ENCODE measurements at places on chromosomes 13 and 19.

DNA sequence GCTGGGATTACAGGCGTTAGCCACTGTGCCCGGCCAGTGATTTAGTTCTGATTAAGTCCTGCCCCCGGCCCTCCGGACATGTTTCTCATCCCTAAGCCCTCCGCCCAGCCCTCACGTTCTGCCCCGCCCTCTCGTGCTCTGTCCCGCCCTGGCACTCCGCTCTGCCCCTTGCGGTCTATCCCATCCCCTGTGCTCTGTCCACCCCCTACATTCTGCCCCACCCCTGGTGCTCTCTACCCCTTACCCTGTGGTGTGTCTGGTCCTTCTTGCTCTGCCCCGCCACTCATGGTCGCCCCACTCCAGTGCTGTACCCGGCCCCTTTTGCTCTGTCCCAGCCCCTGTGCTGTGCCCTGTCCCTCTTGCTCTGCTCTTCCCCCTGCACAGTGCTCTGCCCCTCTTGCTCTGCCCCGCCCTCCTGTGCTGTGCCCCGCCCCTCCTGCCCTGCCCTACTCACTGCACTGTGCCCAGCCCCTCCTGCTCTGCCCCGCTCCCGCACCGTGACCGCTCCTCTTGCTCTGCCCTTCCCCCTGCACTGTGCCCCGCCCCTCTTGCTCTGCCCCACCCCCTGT lies 3.0 kb downstream of the GTPBP3 start:
- H3K27me3 ChIP-seq = no peaks in the 10 kb centered on the region
- DNase-seq = no peak
- no peak overlapping the region for H3K4me3 ChIP-seq
- H3K36me3 ChIP-seq = no peaks in the 10 kb centered on the region

DNA sequence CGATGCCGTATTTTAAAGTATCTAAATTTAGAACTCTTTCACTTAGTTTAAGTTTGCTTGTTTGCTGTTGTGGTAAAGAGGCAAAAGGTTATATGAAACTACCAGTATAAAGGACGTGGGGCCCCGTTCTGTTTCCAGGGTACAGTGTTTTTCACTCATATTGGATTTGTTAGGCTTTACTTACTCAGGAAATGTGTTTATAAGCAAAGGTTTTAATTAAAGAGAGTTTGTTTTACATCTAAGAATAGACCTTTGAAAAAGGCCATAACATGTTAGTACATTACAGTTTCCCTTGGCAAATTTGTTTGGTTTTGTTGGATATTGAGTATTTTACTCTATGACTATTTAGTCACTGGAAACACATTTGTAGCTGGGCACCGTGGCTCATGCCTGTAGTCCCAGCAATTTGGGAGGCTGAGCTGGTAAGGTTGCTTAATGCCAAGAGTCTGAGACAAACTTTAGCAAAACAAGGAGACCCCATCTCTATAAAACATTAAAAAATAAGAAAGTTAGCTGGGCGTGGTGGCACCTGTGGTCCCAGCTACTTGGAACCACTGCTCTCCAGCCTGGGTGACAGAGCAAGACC lies 7.1 kb downstream of the DGKH start:
- no peaks in the 10 kb centered on the region for H3K36me3 ChIP-seq
- no peak for DNase-seq
- H3K4me3 ChIP-seq = no peak overlapping the region
- no peak overlapping the region for H3K27ac ChIP-seq
- H3K27me3 ChIP-seq = no peaks in the 10 kb centered on the region
- no peaks in the 10 kb centered on the region for H3K4me1 ChIP-seq

- no peak for DNase-seq
- no peak overlapping the region for H3K4me3 ChIP-seq
- no peaks in the 10 kb centered on the region for H3K27me3 ChIP-seq
- no peaks in the 10 kb centered on the region for H3K36me3 ChIP-seq
- no peaks in the 10 kb centered on the region for H3K4me1 ChIP-seq
These were observed 418.9 kb downstream of the KLF12 start for GRCh38 chr13:73715114-73715910.

GRCh38 chr13:99871249-99871898 lies 100.2 kb downstream of the ZIC5 start:
- no peak overlapping the region for H3K4me3 ChIP-seq
- no peaks in the 10 kb centered on the region for H3K27me3 ChIP-seq
- no peak for DNase-seq
- no peaks in the 10 kb centered on the region for H3K36me3 ChIP-seq
- H3K27ac ChIP-seq = no peak overlapping the region

DNA sequence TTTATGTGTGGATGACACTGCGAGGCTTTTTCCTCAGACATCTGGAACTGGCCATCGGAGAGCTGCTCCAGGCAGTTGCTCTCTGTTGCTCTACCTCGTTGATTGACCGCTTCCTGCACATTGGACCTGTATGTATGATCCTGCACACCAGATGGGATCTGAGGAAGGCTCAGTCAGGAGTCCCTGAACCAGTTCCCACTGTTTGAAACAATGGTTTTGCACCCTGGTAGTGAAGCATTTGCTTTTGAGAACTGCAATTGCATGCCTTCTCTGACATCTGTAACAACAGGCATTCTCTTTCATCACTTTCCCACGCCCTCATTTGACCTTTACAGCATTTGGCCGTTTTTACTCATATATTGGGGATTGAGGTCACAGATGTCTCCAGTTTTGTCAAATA lies 61.1 kb upstream of the NPAS1 start:
- peaks cover 4% of the 10 kb centered on the region for H3K36me3 ChIP-seq
- H3K4me3 ChIP-seq = no peak overlapping the region
- DNase-seq = no peak

- no peaks in the 10 kb centered on the region for H3K27me3 ChIP-seq
- H3K36me3 ChIP-seq = no peaks in the 10 kb centered on the region
- no peak overlapping the region for H3K4me3 ChIP-seq
- no peaks in the 10 kb centered on the region for H3K4me1 ChIP-seq
These were observed 7.4 kb downstream of the FCER2 start for GRCh38 chr19:7694499-7694898.

DNA sequence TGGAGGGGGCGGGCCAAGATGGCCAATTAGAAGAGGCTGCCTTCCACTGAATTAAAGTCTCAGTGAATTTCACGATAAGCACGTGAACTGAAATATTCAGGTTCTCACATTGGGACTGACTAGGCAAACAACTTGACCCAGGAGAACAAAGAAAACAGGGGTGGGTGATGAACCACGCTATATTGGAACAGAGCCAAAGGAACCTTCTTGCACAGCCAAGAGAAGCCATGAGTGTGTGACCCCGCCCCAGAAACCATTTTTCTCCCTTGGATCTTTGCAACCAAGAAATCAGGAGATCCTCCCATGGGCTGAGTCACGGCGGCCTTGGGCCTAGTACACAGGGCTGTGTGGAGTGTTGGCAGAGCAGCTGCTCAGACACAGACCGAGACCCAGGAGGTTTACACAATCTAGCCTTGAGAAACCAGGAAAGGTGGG lies 36.8 kb downstream of the ERICH4 start:
- H3K4me1 ChIP-seq = no peaks in the 10 kb centered on the region
- no peaks in the 10 kb centered on the region for H3K27me3 ChIP-seq
- H3K4me3 ChIP-seq = no peak overlapping the region

DNA sequence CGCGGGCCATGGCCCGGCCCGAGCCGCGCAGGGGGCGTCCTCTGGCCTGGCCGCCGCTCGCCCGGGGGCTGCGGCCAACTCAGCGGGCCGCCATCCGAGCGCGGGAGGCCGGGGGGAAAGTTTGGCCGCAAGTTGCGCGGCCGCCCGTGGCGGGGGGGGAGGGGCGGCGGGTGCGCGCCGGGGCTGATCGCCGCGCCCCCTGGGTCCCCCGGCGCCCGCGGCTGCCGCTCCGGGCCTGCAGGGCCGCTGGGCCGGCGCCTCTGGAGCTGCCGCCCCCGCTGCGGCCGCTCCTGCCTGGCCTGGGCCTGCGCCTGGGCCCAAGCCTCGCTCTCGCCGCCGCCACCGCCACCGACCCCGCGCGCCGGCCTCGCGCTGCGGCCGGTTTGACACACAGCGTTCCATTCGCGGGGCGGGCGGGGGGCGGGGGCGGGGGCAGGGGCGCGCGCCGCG lies at the start of gene NR2F6:
Gene NR2F6 (minus strand): TSS at position 385 of the 450 bp plus-strand sequence. CDS start 699 bp downstream, outside the sequence.
- DNase-seq = no peak
- H3K4me3 ChIP-seq = peak within 1 kb of the TSS; percentile 78
- peak within 1 kb of the TSS; percentile 92 for H3K27ac ChIP-seq
- no peaks in the 10 kb centered on the region for H3K27me3 ChIP-seq
- no peaks in the 10 kb centered on the region for H3K36me3 ChIP-seq
- peaks cover 62% of the 10 kb centered on the region for H3K4me1 ChIP-seq
